Stimulated activated CD8-positive, alpha-beta memory T cell treated with anti-CD3 and anti-CD28 coated beads, Interleukin-4, amount 100 ng/mL, for 1 hour (primary cell): ENCODE measurements at places on chromosomes 5 and 9.

- DNase-seq = no peak
Measured at GRCh38 chr5:38370358-38371100, 112.2 kb downstream of the EGFLAM start.

DNA sequence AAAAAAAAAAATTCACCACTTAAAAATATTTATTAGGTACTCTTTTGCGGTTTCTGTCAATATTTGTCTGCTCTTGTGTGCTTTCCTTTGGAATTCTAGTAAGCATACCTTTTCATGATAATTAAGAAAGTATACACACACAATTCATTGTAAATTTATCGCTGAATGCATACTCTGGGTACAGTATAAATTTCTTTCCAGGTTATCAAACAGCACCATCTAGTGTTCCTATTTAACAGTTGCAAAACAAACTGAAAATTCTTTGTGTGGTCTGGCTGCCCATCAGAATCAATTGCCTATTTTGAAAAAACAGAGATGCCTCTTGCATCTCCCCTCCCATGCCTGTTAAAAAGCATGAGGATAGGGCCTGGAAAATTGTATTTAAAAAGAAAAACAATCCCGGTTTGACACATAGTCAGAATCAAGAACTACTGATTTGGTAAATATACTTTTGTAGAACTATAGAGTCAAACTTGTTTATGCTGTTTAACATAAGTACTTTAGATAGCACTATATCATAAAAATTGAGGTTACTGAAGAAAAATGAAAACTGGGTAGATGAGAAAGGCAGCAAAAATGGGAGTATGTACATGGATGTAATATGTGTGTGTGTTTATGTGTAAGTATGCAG lies 16.2 kb downstream of the PGGT1B start:
- no peak for DNase-seq

GRCh38 chr9:34570809-34571480 lies 18.6 kb downstream of the CNTFR start:
- no peak for DNase-seq

GRCh38 chr5:89246864-89247263 lies 363.9 kb upstream of the MEF2C start:
- DNase-seq = no peak

DNA sequence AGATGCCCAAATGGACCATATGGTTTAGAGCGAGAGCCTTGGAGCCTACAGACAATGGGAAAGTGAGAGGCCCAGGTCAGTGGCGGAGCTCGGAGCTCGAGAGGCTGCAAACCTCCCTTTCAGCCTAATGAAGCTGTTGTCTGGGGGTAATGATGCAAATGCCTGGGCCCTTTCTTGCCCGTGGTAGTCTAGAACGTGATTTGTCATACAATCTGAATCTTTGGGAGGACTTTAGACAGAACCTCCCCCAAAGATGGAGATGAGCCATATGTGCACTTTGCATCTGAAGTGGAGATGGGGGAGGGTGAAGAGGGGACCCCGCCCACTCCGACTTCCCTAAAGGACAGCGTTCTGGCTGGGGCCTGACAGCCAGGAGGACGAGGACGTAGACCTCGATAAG lies 10.3 kb upstream of the NEUROG1 start:
- DNase-seq = no peak

DNA sequence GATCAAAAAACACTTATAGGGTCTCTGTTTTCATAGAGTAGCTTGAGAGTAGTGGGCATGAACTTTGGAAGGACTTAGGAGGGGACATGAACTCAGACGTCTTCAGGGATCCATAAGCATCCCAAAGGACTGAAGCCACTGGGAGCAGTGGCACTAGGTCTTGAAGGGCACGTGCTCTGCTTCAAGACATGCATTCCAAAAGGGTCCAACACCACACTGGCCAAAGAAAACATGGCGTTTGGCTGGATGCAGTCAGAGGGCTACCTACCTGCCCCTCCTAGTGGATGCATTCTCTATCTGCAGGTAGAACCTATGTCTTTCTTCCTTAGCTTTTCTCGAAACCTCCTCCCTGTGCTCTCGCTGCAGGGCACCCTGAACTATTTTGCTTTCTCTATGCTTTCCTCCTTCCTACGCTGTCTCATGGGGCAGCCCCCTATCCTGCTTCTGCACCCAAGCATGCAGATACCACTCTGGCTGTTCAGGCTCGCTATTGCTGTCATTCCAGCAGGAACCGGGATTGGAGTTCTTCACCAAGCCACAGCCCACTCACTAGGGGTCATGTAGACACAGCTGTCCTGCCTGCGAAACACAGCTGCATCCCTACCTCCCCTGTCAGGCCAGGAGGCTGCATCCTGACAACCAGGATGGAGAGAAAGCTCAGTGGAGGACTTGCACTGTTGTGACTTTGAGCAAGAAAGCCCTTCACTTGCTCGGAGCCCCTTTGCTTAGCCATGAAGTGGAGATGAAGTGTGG lies 11.9 kb downstream of the FAM240B start:
- DNase-seq = no peak

GRCh38 chr5:145189746-145190145 lies 645.4 kb downstream of the PRELID2 start:
- no peak for DNase-seq

- DNase-seq = no peak
Measured at GRCh38 chr5:67619636-67620035, 423.0 kb upstream of the CD180 start.

DNA sequence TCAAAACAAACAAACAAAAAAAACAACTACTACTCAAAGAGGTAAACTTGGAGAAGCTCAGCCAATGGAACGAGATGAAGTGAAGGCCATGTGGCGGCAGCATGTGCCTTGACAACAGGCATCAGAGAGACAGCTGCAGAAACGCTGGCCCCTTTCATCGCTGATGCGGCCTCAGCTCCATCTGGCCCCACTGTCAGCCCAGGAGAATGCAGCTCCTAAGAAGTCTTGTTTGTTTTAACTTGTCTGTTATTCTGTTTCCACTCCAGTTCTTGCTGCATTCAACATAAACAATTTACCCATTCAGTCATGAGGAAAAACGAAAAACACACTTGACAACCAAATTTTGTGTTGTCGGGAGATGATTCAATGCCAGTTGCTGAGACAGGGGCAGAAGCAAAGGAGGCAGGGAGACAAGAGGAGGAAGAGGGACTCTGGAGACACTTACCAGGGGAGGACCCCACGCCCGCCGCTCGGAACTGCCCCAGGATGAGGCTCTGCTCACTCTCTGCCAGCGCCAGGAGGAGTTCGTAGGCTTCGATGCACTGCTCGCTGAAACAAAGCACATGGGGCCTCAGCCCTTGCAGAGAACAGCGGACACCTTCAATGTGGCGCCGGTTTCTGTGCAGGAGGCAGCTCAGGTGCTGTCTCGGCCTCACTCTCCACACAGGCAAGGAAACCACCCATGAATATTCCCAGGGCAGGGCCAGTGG lies 91.2 kb downstream of the DCP2 start:
- no peak for DNase-seq

DNA sequence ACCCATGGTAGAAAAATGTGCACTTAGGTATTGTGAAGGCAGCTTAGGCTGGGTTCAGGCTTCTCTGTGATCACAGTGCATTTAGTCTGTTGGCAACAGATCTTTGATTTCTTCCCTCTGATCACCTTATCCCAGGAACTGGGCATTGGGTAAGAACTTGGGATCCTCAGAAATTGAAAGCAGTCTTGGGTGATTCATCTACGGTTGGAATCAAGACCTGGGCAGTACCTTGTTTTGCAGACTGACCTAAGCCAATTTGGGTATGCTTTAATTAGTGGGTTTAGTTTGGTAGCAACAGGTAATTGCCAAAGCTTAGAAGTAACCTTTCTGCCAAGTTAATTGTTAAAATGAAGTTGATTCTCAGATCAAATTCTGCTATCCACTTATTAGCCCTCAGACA lies 17.8 kb downstream of the ENTREP1 start:
- DNase-seq = no peak

DNA sequence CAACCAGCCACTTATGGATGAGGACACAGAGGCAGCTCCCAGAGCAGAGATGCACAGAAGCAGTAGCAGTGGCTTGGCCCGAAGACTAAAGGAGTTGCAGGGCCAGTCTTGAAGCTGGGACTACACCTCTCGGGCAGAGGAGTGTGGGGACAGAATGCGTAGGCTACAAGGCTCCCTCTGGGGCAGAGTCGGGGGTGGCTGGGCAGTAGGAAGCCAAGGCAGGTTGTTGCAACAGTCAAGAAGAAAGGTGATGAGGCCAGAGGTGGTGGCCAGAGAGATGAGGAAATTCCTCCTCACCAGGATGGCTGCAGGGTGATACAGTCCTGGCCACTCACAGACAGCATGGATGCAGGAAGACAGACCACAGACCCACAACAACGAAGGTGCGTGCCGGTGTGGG lies 4.9 kb upstream of the N4BP3 start:
- DNase-seq = no peak

DNA sequence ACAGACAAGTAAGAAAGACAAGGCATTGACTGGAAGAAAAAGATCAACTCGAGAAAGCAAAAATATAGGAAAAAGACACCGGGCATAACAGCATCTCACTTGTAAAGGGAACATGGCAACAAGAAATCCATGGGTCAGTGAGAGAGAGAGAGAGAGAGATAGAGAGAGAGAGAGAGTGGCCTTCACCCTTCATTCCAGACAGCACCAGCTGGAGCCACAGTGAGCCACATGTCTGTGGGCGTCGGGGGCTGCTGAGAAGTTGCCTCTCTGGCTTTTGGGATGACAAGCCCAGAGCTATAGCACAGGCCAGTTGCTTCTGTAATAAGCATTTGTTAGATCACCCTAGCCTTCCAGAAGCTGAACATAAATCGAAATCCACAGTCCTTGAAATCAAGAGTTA lies 20.3 kb upstream of the ENC1 start:
- no peak for DNase-seq

GRCh38 chr5:90402521-90403255 lies 6.9 kb downstream of the CETN3 start:
- DNase-seq = no peak

DNA sequence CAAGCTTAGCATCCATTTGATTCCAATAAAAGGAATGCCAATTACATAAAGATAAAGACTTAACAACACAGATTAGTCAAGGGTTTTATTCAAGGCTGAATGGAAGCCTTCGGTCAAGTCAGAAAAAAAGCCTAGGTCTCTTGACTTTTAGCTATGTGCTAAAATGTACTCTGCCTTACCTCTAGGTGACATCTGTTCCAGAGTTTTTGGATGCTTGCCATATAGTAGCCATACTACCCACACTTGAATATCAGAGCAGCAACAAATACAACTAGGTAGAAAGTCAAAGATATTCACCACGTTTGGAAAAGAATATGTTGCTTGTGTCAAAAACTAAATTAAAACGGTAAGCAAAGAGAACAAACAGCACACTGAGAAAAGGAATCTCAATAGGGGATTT lies 484.7 kb downstream of the ELAVL2 start:
- no peak for DNase-seq

- DNase-seq = no peak
Measured at GRCh38 chr5:98772415-98773213, 849 bp upstream of the RGMB start.

DNA sequence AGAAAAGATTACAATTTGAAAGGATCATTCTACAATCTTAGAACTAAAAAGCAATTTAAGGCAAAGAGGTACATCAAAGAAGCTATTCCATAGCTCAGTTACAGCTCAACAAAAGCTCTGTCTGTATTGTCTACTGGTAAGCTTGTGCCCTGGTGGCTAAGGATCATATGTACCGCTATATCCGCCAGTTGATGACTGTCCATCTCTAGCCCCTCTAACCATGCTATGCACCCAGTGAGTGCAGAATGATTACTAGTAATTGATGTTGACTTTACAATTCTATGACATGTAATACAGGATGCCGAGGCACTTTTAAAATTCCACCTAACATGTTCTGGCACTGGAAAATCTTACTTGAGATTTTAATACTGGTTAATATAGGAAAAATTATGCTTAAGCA lies 13.1 kb downstream of the LOX start:
- no peak for DNase-seq

GRCh38 chr9:70093944-70094343 lies 50.3 kb downstream of the MAMDC2 start:
- no peak for DNase-seq

DNA sequence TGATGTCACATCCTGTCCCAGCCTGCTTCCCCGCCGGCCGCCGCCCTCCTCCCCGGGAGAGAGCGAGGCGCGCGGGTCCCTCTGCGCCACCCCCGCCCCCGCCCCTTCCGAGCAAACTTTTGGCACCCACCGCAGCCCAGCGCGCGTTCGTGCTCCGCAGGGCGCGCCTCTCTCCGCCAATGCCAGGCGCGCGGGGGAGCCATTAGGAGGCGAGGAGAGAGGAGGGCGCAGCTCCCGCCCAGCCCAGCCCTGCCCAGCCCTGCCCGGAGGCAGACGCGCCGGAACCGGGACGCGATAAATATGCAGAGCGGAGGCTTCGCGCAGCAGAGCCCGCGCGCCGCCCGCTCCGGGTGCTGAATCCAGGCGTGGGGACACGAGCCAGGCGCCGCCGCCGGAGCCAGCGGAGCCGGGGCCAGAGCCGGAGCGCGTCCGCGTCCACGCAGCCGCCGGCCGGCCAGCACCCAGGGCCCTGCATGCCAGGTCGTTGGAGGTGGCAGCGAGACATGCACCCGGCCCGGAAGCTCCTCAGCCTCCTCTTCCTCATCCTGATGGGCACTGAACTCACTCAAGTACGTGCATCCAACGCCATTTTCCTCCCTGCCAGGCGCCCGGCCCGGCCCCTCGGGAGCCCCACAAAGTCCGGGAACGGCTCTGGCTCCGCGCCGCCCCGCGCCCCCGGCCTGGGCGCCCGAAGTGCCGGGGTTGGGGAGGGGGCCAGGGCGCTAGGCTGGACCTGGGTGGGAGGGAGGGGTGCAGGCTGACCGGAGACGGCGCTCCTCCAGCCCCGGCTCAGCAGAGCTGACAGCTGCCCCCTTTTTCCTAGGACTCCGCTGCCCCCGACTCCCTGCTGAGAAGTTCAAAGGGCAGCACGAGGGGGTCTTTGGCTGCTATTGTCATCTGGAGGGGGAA lies 12.0 kb upstream of the OLFM1 start:
- DNase-seq = no peak

DNA sequence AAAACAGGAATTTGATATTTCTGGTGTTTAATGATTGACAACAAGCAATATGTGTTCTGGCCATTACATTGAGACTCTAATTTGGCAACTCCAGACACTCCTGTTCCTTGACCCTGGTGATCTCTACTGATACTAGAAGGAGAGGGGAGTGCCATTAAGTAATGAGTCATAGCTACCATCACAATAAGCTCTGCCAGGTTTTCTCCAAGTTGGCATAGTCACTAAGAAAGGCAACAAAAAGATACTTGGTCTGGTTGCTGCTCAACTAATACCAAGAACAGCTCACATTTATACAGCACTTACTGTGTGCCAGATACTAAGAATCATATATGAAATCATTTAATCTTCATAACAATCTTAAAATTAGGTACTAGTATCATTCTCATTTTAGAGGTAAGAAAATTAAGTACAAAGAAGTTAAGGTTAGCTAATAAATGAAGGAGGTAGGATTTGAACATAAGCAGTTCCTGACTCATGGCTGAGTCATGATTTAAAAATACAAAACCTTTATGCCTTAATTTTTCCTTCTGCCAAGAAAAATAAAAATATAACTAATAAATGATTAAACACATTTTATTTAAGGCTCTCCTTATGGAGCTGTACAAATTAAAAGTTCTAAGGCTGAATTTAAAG lies 19.9 kb upstream of the PRXL2C start:
- no peak for DNase-seq

- DNase-seq = no peak
Measured at GRCh38 chr9:75491533-75491932, 398.9 kb upstream of the PCSK5 start.
